Mucosa of descending colon (tissue), 3 donors: ENCODE measurements at places on chromosomes 12 and 14.

GRCh38 chr14:29085546-29085945, 319.0 kb downstream of the FOXG1 start:
- no peak for DNase-seq

GRCh38 chr12:131117438-131118245, 163.9 kb downstream of the ADGRD1 start:
- no peak for DNase-seq

GRCh38 chr14:24713404-24713803, 79.4 kb upstream of the GZMB start:
- DNase-seq: no peak

DNA sequence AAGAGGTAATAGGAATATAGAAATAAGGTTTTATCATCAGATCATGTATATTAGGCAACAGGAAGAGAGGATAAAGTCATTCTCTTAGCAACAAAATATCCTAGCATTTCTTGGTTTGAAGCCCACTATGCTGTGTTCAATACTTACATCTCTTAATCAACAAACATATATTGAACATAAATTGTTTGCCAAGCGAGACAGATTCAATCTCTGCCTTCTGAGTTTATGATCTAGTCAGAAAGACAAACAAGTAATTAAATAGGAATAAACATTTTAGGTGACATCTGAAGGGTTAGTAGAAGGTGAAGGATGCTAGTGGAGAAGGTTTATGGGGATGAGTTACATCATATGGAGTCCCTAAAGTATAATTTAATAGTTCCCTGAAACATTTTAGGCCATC, 54.8 kb downstream of the PPHLN1 start:
- no peak for DNase-seq

GRCh38 chr14:41606532-41607303, at the start of gene LRFN5:
Gene LRFN5 (plus strand): TSS chr14:41606876.
- no peak for DNase-seq

DNA sequence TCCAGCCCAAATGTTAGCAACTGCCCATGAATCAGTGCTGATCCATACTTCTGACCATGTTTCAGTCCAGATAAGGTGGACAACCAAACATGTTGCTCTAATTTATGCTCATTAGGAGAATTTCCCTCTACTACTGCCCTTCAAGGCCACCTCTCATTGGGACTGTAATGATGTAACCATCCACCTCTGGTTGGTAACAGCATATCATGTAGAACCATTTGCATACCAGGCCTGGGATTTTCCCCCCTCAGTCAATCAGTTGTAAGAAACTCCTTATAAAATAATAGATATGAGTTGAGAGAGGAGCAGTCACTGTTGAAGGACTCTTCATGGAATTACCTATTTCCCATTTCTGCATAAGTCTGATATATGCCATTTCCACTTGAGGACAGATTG, 17.8 kb upstream of the YAF2 start:
- no peak for DNase-seq

DNA sequence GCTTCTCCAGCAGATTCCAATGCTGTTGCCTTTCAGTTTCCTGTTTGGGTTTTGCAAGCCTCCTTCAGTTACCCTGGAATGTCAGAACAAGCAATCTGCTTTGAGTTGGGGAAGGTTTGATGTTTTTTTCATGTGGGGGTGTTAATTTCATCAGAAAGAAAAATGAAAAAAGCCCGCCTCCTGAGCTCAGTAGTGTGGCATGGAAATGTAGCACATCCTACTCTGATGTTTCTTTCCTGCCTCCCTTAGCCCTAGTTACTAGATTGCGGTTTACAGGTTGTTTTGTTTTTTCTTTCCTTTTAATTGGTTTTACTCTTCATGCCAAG, 22.6 kb downstream of the IFNG-AS1 start:
- DNase-seq: no peak

- no peak for DNase-seq
Measured at GRCh38 chr12:130754234-130754901, 38.3 kb upstream of the RIMBP2 start.

DNA sequence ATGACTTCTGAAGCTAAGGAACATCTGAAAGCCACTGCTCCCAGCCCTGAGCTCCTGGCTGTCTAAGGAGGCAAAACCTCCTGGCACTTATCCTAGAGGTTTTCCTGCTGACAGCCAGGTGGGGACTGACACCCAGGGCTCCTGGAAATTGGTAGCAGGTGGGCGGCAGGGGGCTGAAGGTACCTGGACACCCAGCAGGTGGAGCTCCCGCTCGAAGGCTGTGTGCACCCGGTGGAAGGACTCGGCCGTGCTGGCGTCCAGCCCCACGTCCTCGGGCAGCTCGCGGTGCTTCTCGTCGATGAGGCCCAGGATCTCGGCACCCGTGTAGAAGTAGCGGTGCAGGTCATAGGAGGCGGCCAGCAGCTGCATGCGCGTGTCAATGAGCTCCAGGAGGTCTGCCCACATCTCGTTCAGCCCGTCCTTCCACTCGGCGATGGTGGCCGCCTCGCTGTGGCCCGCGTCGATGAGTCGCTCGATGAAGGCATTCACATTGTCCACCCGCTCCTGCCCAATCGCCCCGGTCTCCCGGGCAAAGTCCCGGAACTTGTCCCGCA, 68.2 kb downstream of the PLEKHG3 start:
- DNase-seq: no peak

DNA sequence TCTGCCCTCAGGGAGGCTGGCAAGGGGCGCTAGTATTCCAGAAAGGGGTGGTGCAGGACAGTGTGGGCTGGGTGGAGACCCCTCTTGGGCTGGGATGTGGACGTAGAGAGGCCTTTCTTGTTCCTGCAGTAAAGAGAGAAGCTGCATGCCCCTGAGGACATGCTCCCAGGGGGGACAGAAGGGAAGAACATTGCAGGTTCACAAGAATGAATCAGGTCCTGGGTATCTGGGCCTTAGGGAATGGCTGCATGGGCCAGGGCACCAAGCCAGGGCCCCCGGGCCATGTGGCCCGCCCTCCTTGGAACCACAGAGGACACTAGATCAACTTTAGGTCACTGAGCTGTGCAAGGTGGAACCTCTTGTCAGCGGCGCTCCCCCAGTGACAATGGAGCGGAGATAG, 51.8 kb downstream of the ZNF664 start:
- DNase-seq: no peak

GRCh38 chr14:85566603-85567002, 36.7 kb downstream of the FLRT2 start:
- DNase-seq: no peak

DNA sequence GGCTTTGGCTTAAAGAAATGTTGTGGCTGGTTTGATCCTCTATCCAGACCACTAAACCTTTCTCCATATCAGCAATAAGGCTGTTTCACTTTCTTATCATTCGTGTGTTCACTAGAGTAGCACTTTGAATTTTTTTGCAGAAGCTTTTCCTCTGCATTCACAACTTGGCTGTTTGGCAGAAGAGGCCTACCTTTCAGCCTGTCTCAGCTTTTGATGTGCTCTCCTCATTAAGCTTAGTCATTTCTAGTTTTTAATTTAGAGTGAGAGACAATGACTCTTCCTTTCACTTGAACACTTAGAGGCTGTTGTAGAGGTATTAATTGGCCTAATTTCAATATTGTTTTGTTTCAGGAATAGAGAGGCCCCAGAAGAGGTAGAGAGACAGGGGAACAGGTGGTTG, 13.8 kb downstream of the KCNMB4 start:
- no peak for DNase-seq

GRCh38 chr14:90455100-90455571, 58.3 kb downstream of the CALM1 start:
- no peak for DNase-seq

GRCh38 chr14:24804552-24805212, 170.7 kb upstream of the GZMB start:
- no peak for DNase-seq

GRCh38 chr12:105935106-105935505, 203.6 kb downstream of the NUAK1 start:
- no peak for DNase-seq

- no peak for DNase-seq
Measured at GRCh38 chr12:93741659-93742109, 64.5 kb downstream of the CRADD start.

DNA sequence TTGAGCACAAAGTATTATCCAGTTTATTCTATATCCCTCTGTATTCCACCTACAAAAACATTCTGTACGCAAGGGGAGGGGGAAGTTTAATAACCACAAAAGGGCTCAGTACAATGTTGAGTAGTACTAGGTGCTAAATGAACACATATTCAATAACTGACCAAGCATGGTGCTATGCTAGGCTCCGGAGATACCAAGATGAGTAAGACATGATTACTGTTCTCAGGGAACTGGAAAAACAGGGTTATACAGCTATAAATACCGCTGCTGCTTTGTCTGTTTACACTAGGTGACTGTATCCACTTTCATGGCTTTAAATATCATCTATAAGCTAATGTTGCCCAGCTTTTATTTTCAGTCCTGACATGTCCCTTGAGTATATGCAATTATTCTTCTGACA, 135.8 kb downstream of the INSM2 start:
- no peak for DNase-seq

GRCh38 chr14:20692116-20692751, 3.7 kb downstream of the ANG start:
- DNase-seq: no peak

GRCh38 chr14:24428628-24429394, 657 bp downstream of the CBLN3 start:
- DNase-seq: no peak

GRCh38 chr12:47249082-47249481, 169.3 kb upstream of the AMIGO2 start:
- no peak for DNase-seq

DNA sequence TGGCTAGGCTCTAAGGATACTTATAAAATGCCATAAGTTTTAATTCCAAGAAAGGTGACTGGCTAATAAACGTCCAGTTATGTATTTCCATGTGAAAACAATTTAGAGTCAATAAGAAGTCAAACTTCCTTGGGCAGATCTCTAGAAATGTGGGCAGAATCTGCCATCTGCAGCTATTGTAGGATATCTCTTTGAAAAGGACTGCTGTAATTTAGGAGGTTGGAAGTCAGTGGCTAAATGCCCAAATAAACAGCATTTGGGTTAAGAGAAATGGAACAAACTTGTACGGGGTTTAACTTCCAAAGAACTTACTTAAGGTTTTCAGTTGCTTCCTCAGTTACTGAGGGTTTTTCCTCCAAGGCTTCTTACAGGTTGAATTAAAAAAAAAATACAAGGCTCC, 121.6 kb downstream of the FIGNL2 start:
- no peak for DNase-seq

- DNase-seq: no peak
Measured at GRCh38 chr12:90281154-90281868, 572.7 kb upstream of the ATP2B1 start.

- DNase-seq: peak; percentile 89
Measured at GRCh38 chr12:65556676-65557437, 267.4 kb upstream of the HMGA2 start.

GRCh38 chr12:105983622-105984320, 155.0 kb downstream of the NUAK1 start:
- DNase-seq: no peak

GRCh38 chr14:22721213-22721612, 45.3 kb upstream of the OXA1L start:
- no peak for DNase-seq

DNA sequence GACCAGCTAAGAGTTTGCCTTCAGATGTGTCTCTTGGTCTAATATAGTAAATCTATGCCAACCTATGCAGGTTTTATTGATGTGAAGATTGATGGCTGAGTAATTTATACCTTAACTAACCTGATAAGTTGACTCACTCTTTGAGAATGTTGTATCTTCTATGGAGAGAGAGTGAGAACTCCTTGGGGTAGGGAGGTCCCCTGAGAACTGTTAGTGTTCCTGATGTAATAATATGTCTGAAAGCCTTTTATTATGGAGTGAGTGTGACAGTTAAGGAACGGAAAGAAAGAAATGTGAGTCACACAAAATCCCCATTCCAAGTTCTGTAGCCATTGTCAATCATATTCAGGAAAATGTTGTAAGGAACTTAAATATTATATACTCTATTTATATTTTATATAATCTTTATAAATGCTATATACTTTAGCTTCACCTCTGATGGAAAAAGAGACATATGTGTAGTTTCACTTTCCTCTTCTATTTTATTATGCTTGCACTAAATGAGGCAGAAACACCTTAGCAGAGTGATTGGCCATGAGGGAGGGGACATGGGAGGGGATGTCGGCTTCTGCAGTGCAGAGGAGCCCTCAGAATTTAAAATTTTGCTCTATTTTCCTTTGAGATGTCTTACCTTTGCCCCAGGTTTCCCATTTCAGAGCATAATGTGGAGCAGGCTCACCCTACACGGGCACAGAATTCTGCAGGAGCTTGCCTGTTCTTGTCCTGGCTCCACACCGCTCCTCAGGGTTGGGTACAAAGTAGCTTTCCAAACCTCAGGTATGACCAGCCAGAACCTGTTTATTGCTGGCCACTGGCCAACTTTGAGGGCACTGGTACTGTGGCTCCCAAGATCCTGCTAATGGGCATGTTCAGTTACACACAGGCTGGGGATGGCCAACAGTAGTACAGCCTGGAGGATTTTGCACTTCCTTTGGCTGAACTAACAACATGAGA, 57.7 kb downstream of the ARF6 start:
- DNase-seq: peak; percentile 84

DNA sequence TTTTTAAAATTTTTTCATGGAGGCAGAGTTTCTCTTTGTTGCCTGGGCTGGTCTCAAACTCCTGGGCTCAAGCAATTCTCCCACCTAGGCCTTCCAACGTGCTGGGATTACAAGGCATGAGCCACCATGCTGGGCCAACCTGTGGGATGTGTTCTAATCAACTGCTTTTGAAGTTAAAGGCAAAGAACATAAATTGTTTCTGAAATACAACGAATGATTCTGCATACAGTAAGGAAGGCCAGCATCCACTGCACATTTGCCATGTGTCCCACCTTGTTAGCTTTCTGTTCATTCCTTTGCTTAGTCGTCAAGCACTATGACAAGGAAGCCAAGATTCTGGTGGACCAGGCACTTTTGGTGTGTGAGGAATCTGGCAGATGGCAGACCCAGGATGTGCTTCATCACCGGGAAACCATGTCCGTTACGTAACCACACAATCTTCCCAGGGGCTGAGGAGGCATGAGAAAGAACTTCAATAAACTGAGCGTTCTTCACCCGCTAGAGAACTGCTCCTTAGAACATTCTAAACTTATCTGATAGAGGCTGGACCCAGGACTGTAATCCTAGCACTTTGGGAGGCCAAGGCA, 24.5 kb downstream of the MOK start:
- no peak for DNase-seq

GRCh38 chr12:30197392-30198057, 413.8 kb upstream of the TMTC1 start:
- DNase-seq: no peak

DNA sequence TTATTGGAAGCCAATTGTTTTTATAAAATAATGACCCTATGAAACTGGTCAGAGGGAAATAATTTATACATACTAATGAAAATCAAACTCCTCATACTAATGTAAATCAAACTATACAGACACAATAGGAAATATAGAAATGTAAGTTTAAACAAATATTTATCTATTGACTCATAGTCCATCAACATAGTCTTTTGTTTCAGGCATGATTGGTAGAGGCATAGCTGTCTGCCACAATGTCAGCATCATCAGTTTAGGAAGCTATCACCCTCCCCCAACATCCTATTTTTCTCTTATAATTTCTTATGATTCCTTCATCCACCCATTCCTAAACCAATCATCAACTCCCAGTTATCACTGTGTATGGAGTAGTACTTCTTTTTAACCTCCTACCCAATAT, 117.7 kb downstream of the SLC38A6 start:
- DNase-seq: no peak

- DNase-seq: peak; percentile 9
Measured at GRCh38 chr14:105881021-105881930, 354.9 kb downstream of the TMEM121 start.

GRCh38 chr14:21043387-21043973, 1.3 kb downstream of the RNASE7 start:
- no peak for DNase-seq

- DNase-seq: peak; percentile 70
Measured at GRCh38 chr14:77023001-77023996, 5.2 kb downstream of the IRF2BPL start.
